MG63 (cell line): ENCODE measurements at places on chromosomes 3 and 15. TPM values are rescaled to one million over a fixed set of nuclear protein-coding genes. Genes with fewer than 3 reads are reported as not detected.

DNA sequence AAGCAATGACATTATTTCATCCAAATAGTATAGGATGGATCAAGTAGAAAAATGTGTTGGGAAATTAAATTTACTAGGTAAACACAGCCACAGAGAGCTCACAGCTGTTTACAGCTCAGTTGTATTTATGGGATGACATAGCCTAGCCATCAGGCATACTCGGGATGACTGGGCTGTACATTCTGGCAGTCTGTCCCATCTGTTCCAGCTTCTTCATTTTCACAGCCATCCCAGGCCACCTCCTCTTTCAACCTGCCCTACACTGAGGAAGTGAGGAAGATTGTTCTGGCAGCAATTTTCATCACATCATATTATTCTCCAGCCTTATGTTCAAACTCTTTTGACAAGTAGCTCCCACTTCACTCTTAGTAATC lies 98.4 kb upstream of the PFN2 start:
- no peak for DNase-seq

DNA sequence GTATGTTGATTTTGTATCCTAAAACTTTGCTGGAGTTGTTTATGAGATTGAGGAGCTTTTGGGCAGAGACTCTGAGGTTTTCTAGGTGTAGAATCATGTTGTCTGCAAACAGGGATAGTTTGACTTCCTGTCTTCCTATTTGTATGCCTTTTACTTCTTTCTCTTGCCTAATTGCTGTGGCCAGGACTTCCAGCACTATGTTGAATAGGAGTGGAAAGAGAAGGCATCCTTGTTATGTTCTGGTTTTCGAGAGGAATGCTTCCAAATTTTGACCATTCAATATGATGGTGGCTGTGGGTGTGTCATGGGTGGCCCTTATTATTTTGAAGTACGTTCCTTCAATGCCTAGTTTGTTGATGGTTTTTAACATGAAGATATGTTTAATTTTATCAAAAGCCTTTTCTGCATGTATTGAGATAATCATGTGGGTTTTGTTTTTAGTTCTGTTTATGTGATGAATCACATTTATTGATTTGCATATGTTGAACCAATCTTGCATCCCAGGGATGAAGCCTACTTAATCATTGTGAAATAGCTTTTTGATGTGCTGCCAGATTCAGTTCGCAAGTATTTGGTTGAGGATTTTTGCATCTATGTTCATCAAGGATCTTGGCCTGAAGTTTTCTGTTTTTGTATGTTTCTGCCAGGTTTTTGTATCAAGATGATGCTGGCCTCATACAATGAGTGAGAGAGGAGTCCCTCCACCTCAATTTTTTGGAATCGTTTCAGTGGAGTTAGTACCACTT lies 188.1 kb downstream of the MINAR1 start:
- DNase-seq, result peak; percentile 9

ZKSCAN7 gene
- not detected in 2 replicates for total RNA-seq

PRSS50 gene
- total RNA-seq, result not detected in 2 replicates

GABRR3 gene
- total RNA-seq, result not detected in 2 replicates
